ENCODE measurements at places on chromosomes 5 and 9. TPM values are rescaled to one million over a fixed set of nuclear protein-coding genes. Genes with fewer than 3 reads are reported as not detected.

The OR1J2 gene
- not detected for total RNA-seq

The SV2C gene
- total RNA-seq: not detected

The SMIM32 gene
- not detected for total RNA-seq

The KCNIP1 gene
- total RNA-seq: 0.76 TPM

The BARHL1 gene
- total RNA-seq: not detected

The SLC1A1 gene
- 10.9 TPM for total RNA-seq

The PPP2R2B gene
- 0.19 TPM for total RNA-seq

The TXNDC8 gene
- total RNA-seq: not detected

The NIM1K gene
- 0.05 TPM for total RNA-seq

The TSSK1B gene
- total RNA-seq: not detected

The FAM174A gene
- 22.7 TPM for total RNA-seq

The SVEP1 gene
- 0.05 TPM for total RNA-seq

The TMC1 gene
- 0.82 TPM for total RNA-seq

The INSYN2B gene
- total RNA-seq: 3.0 TPM

The MARCHF11 gene
- total RNA-seq: not detected

The QRFP gene
- total RNA-seq: not detected

The OR1N2 gene
- total RNA-seq: not detected

The HBEGF gene
- 59.6 TPM for total RNA-seq

The ADCY2 gene
- total RNA-seq: not detected

The PCDHGB6 gene
- 6.2 TPM for total RNA-seq

The C5orf34 gene
- 1.4 TPM for total RNA-seq

The RASGRF2 gene
- 15.8 TPM for total RNA-seq

The MLANA gene
- total RNA-seq: not detected

The NUTM2G gene
- not detected for total RNA-seq

The C5orf52 gene
- total RNA-seq: not detected

The NMUR2 gene
- total RNA-seq: 0.87 TPM

The INSL6 gene
- not detected for total RNA-seq

The FOXI1 gene
- not detected for total RNA-seq

The TMEM215 gene
- total RNA-seq: not detected

The PALM2AKAP2 gene
- total RNA-seq: 3.9 TPM

The FAM170A gene
- total RNA-seq: not detected

The STOML2 gene
- total RNA-seq: 129 TPM

The CATSPER3 gene
- not detected for total RNA-seq

The OR1L1 gene
- not detected for total RNA-seq

The PCDHB12 gene
- total RNA-seq: 0.19 TPM

The MEF2C gene
- 36.9 TPM for total RNA-seq

The IGIP gene
- total RNA-seq: 3.0 TPM

The SLC34A3 gene
- not detected for total RNA-seq

The CENPP gene
- total RNA-seq: 1.8 TPM

The LECT2 gene
- not detected for total RNA-seq

The ADRB2 gene
- total RNA-seq: 0.70 TPM

The KLHL3 gene
- 3.3 TPM for total RNA-seq

The MARVELD2 gene
- 1.9 TPM for total RNA-seq

The RGMB gene
- 60.1 TPM for total RNA-seq

The CHD1 gene
- 47.1 TPM for total RNA-seq
